Fibroblast of skin of right biceps (primary cell): ENCODE measurements at places on chromosomes 4 and X.

DNA sequence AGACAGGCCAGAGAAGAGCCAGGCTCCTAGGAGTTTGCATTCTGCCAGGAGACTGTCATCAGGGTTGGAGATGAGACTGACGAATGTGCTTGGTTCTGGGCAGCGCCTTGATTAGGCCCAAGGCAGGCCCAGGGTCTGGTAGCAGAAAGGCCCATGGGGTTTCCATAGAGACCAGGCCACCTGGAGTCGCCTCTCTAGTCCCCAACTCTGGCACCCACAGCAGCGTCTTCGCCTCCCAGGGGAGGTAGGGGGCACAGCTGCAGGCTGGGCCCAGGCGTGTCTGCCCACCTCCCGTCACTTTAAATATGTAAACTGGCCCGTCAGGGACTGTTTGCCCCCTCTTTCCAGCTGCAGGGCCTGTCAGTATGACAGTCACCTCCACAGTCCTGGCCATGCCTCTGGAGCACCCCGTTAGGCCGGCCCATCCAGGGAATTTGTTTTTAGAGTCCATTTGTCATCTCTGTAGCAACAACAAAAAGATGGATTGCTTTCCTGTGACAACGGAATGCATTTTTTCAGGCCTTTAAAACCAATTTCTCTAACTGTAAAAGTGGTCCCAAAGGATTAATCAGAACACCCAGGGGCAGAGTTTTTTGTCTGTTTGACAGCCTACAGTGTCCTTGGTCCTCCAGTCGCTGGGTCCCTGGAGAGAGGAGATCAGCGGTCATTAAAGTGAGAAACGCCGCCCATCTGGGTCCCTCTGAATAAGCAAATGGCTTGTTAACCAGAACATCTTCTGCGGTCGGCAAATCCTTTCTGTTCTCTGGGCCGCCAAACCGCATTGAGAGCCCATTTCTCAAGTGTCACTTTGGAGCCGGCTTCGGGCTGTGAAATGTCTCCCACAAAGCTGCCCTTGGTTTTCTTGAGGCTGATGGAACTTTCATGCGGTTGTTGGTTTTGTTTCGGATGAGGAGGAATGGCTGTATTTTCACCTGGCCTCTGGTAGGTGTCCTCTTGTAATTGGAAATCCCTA lies 153.0 kb upstream of the PSAPL1 start:
- DNase-seq: peak; percentile 17

GRCh38 chr4:8355306-8355705 lies 85.2 kb downstream of the ACOX3 start:
- peak; percentile 15 for DNase-seq

DNA sequence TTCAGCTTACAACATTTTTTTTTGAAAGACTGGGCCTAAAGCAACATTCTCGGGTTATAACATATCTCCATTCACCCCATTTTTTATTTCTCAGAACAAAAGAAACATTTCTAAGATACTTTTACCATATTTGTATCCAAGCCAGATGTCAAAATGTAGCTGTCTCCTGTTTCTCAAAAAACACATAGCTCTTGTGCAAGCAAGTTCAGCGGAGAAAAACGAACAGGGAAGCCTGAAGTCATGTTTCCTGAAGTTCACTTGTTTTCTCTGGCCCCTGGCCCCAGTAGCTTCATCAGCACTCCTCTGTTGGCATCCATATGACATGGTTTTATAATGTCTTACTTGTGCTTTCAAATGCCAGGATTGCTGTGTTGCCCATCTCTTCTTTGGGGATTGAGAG lies 218.2 kb downstream of the BANK1 start:
- DNase-seq: no peak

DNA sequence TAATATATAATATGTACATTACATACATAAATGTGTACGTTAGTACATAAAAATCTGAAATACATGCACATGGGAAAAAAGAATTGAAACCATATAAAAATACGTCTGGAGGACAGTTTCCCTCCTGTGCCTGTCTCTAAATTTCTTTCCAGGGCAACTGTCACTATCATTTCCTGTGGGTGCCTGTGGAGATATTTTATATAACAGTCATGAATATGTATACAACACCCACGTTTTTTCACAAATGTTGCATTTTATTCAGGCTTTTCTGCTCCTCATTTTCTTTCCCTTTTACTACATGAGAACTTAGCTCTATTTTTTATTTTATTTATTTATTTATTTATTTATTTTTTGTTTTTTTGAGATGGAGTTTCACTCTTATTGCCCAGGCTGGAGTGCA lies 24.2 kb upstream of the GRPEL1 start:
- no peak for DNase-seq

DNA sequence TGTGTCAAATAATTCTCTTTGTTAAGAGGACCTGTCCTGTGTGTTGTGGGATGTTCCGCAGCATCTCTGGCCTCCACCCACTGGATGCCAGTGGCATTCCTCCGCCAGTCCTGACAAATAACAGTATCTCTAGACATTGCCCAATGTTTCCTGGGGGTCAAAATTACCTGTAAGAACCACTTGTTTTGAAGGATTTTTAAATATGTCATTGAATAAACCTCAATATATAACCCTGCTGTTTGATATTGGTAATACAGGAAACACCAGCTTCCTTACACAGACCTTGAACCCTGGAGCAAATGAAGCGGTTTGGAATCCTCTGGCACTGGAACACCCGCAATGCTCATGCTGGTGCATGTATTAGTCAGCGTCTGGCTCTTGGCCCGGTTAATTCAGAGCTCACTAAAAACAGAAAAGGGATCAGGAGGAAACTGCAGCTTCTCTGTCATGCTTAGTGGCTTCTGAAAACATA lies 101.3 kb downstream of the TBL1X start:
- peak; percentile 94 for DNase-seq

DNA sequence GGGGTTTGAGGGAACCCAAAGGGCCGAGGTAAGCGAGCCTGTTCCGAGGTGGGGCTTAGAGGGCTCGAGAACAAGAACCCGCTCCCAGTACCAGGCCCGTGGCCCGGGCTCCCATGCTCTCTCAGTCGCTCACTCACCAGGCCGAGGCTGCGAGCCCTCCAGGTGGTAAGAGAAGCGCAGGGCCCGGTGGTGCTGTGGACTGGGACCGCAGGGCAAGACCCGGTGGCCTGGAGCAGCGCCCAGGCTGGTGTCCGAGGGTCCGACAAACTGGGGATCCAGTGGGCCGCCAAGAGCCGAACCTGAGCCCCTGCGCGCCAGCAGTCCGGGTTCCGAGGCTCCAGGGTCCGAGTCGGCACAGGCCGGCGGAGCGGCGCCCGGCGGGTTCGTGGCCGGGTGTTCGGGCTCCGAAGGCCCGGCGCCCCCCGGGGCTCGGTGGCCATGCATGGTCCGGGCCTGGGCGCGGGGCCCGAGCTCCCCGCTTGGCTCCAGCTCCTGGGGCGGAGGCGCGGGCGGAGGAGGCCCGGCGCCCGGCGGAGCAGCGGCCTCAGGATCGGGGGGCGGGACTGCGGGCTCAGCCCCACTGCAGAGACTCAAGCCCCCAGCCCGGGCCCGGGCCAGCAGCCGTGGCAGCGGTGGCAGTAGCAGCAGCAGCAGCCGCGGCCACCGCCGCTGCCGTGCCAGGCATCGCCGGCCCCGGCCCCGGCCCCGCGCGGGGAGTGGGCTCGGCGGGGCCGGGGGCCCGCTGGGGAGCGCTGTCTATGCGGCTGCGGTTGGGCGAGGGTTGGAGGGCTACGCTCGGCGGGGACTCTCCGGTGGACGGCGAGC lies 833 bp downstream of the FGD1 start:
- DNase-seq: no peak

- DNase-seq: no peak
Measured at GRCh38 chr4:188495169-188495568, 355.9 kb downstream of the TRIML1 start.

DNA sequence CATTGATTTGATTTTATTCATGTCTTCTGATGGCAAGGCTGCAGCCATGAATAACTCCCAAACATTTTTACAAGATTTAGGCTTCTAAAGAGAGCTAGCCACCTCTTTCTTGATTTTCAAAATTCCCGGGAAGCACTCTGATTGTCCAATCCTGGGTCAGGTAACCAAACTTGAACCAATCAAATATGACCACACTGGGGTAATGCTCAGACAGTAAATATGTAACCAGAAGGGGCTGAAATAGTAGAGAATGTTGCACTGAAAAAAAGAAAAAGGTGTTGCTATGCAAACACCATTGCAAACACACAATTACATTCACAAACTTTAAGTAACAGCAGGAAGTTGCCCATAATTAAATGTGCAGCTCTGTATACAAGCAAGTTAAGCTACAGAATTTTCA lies 112.9 kb upstream of the IQCM start:
- DNase-seq: no peak

GRCh38 chr4:99724067-99724466 lies 66.4 kb upstream of the C4orf54 start:
- DNase-seq: no peak

DNA sequence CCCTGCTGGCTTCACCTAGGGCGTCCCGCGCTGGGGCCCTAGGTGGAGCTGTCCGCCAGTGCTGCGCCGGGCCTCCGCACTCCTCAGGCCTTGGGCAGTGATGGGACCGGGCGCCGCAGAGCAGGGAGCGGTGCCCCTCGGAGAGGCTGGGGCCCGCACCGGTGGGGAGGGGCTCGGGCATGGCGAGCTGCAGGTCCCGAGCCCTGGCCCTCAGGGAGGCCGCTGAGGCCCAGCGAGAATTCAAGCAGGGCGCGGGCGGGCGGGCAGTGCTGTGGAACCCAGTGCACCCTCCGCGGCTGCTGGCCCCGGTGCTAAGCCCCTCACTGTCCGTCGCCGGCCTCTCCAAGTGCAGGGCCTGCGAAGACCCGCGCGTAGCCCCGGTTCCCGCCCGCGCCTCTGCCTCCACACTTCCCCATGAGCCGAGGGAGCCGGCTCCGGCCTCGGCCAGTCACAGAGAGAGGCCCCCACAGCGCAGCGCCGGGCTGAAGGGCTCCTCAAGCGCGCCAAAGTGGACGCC lies 565.1 kb upstream of the NDST4 start:
- DNase-seq: no peak

GRCh38 chr4:143597276-143597675 lies 83.8 kb downstream of the SMARCA5 start:
- no peak for DNase-seq

GRCh38 chrX:18643243-18643642 lies 28.7 kb downstream of the RS1 start:
- no peak for DNase-seq

DNA sequence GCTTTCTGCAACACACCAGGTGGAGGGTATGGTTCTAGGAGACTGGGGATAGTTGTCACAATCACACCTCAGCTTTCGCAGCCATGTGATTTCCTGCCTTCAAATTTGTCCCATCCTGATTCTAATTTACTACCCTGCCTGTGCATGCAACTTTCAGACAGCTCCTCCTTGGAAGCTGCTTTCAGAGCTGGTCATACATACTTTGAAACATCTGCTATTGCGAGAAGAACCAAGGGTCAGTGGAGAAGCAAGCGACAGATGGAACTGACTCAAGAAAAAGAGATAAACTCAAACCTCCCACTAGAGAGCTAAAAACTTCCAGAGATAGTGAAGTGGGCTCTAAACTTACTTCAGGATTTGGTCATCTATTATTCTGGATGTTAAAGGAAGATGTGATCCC lies 381.7 kb upstream of the FGF13 start:
- no peak for DNase-seq

DNA sequence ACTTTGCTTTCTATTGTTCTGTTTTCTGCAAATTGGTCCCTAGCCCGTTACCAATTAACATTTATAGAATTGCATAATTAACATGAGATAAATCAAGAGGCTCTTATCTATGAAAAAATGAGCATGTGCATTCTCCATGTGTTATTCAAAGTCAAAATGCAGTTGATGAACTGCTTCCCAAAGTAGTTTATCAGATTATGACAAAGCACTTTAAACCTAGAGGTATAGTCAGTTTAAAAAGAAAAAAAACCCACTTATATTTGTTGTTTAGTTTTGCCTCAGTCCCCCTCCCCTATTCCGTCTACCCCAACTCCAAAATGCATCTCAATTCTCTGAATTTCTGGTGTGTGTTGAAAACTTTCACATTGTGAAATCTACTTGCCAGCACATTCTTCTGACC lies 119.5 kb downstream of the ATXN3L start:
- no peak for DNase-seq

DNA sequence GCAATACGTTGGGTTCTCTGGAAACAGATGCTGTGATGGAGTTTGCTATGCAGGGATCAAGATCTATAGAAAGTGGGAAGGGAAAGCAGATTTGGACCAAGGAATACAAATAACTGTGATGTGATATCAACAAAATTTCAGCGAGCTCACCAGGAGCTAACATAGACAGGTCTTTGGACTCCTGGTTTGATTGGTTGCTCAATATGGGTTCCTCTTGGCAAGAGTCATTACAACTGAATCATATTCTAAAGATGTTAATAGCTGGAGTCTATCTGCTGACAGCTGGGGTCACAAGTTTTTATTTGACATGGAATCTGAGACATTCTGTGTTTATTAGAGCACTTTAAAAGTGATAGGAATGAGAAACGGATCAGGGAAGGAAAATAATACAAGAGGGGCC lies 637.6 kb upstream of the GNPDA2 start:
- DNase-seq: no peak

- peak; percentile 12 for DNase-seq
Measured at GRCh38 chrX:1592470-1593142, 1.2 kb downstream of the AKAP17A start.

DNA sequence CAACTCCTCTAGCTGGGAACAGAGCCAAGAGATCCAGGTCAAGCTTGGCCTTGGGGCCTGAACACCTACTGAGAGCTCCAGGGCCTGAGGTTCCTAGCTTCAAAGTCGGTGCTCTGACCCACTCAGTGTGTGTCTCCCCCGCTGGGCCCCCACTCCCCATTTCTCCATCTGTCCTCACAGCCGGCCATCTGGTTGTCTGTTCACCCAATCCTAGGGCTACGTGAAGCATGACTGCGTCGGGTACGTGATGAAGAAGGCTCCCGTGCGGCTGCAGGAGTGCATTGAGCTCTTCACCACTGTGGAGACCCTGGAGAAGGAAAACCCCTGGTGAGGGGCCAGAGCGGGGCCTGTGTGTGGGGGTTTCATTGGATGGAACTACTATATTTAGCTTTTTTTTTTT lies 12.3 kb downstream of the USP11 start:
- DNase-seq: no peak

DNA sequence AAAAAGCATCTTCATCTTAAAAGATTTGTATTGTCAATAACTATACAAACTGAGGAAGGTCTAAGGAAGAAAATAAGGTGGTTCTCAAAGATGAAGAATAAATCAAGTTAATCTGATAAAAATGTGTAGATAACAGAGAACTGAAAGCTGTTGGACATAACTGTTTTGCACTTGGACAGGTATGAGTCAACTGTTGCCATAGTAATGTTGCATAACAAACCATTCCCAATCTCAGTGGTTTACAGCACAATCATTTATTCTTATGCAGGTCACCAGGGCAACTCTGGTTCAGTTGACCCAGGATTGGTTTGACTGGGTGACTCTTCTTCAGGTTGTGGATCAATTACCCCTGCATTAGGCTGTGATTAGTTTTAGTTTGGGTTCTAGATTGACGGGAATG lies 2197.7 kb downstream of the ARAP2 start:
- peak; percentile 64 for DNase-seq

DNA sequence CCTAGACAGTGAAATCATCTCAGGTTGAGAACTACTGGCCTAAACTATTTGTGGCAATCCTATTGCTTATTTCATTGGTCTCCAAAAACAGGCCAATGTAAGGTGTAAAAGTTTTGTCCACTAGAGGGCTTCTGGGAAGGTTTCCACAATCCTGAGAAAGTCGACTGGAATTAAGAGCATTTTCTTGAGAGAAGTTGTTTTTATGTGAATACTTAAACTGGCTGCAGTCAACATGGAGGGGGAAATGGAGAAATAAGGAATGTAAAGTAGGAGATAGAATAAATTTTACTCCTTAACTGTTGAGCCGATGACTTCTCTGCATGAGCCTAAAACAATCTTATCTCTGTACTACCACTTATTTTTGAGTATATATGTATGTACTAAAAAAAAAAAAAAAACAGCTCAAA lies 11.0 kb upstream of the EIF4E start:
- DNase-seq: peak; percentile 73

- no peak for DNase-seq
Measured at GRCh38 chr4:83724485-83725335, 188.8 kb downstream of the GPAT3 start.
